ENCODE measurements at places on chromosomes 1 and 21.
A peak's percentile ranks its signal among the peaks of the same experiment; 100 is the strongest.

DNA sequence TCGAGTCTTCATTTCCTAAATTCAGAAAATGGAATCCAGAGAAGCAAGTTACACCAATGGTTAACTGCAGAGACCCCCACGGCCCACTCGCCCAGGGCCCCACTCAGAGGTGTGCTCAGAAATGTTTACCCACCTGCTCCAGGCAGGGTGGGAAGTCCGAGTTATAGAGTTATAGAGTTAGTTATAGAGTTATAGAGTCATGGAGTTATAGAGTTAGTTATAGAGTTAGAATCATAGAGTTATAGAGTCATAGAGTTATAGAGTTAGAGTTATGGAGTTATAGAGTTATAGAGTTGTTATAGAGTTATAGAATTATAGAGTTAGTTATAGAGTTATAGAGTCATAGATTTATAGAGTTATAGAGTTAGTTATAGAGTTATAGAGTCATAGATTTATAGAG is 31.7 kb downstream of the UBASH3A start:
- DNase-seq = no peak

DNA sequence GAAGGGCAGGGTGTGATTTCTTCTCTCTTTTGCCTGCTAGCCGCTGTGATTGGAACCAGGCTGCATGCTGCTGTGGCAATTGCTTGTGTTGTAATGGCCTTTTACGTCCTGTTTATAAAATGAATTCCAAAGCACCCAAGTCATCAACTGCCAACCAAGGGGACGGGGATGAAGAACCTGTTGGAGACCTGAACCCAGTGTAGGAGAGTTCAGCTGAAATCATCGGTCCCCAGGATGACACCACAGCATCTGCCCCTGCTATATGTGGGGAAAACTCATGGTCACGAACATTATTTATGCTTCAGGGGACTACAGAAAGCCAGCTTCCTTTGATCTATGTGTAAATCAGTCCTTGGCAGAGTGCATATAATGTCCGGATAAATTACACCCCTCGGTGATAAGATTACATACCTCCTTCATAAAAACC is 3.8 kb downstream of the TMEM167B start:
- DNase-seq = peak; percentile 35

DNA sequence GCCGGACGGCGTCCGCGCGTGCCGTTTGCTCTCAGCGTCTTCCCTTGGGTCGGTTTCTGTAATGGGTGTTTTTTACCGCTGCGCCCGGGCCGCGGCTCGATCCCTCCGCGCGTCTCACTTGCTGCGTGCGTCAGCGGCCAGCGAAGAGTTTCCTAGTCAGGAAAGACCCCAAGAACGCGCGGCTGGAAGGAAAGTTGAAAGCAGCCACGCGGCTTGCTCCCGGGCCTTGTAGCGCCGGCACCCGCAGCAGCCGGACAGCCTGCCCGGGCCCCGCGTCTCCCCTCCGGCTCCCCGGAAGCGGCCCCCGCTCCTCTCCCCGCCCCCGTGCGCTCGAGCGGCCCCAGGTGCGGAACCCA is 159.8 kb downstream of the RUNX1 start:
- peak; percentile 74 for DNase-seq

GRCh38 chr21:37430184-37430821 is 63.7 kb downstream of the DYRK1A start:
- no peak for DNase-seq

GRCh38 chr1:205214756-205215155 is 3.3 kb upstream of the DSTYK start:
- no peak for DNase-seq

DNA sequence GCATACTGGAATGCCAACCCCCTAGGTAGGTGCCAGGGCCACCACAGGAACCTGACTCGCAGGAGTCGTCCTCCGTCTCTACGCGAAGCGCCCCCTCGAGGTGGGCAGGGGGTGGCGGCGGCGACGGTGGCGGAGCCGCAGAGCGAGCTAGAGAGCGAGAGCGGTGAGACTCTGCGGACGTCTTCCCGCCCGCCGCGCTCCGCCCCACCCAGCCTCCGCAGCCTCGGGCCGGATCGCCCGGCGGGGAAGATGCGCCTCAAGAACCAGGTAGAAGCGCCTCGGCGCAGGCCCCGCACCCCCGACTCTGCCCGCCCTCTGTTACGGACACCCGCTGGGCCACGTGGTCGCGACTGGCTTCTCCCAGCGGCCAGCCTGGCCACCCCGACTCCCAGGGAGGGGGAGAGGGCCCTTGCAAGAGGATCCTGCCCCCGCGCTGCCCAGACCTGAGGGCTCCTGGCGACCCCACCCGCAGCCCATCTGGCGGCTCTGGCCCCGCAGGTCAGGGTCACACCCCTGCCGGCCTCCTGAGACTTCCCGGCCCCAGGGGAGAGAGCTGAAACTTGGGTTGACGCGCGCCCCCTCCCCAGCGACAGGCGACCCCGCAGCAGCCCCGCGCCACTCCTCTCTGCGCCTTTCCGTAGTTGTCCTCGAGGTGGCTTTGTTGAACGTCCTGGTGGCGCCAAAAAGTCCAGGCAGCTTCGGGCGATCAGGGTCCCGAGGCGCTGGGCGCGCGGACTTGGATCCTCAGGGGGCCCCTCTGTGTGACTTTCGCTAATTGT is 24.4 kb upstream of the AGBL4 start:
- DNase-seq = no peak

GRCh38 chr21:31008355-31008754 is 29.9 kb downstream of the KRTAP19-8 start:
- no peak for DNase-seq

- DNase-seq = no peak
Measured at GRCh38 chr1:1911350-1912041, 3.6 kb upstream of the CALML6 start.

DNA sequence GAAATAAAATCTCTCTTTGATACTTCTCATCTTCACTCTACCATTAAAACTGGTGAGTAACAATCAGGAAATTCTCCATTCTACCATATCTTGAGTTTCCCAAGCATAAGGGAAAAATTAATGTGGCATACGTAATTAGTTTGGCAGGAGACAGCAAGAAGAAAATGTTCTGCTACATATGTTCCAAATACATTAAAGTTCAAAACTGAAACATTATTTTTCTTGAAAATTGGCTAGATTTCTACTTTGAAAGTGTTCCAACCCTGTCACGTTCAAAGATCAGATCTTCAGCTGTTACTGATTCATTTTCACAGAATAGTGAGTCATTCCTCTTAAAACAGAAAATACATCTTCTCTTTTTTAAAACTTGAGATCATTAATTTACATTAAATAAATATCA is 48.5 kb downstream of the PIGK start:
- DNase-seq = peak; percentile 95

- peak; percentile 23 for DNase-seq
Measured at GRCh38 chr1:19222979-19223824, 13.1 kb upstream of the UBR4 start.

- DNase-seq = peak; percentile 24
Measured at GRCh38 chr1:185850366-185850765, 116.2 kb downstream of the HMCN1 start.

DNA sequence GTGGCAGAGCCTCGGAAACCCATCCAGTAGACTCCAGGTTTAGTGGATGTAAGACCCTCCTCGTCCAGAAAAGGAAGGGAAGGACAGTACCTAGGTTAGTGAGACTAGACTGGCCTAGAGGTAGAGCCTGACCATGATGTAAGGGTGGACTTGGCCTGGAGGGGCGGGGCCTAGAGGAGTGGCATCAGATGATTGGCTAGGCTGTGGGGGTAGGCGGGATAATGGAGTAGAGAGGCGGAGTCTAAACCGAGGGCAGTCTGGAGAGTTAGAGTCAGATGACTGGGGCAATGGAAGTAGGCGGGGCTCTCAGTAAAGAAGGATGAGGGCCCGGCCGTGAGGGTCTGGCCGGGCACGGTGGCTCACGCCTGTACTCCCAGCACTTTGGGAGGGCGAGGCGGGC is 70.1 kb downstream of the EPHB2 start:
- DNase-seq = peak; percentile 35

- DNase-seq = no peak
Measured at GRCh38 chr21:40569357-40569756, 277.6 kb downstream of the DSCAM start.

GRCh38 chr1:50422675-50422945 is 633 bp downstream of the DMRTA2 start:
- no peak for DNase-seq

GRCh38 chr1:203985044-203985443 is 87.9 kb upstream of the SOX13 start:
- DNase-seq = no peak

DNA sequence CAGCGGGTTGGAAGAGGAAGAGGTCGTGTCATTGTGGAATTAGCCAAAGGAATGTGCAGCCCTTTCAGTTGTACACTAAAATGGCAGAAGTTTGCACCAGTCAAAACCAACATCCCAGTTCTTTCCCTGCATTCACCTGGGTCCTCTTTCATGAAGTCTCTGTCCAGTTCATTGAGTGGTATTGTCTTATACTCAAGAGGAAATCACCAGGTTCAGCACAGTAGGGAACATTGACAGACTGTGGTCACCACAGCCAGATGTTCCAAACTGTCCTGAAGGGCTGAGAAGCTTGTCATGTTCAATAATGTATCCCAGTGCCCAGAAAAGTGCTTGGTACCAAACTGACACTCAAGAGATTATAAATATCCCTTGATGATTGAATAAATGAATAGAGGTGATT is 131.6 kb downstream of the GLUL start:
- no peak for DNase-seq

DNA sequence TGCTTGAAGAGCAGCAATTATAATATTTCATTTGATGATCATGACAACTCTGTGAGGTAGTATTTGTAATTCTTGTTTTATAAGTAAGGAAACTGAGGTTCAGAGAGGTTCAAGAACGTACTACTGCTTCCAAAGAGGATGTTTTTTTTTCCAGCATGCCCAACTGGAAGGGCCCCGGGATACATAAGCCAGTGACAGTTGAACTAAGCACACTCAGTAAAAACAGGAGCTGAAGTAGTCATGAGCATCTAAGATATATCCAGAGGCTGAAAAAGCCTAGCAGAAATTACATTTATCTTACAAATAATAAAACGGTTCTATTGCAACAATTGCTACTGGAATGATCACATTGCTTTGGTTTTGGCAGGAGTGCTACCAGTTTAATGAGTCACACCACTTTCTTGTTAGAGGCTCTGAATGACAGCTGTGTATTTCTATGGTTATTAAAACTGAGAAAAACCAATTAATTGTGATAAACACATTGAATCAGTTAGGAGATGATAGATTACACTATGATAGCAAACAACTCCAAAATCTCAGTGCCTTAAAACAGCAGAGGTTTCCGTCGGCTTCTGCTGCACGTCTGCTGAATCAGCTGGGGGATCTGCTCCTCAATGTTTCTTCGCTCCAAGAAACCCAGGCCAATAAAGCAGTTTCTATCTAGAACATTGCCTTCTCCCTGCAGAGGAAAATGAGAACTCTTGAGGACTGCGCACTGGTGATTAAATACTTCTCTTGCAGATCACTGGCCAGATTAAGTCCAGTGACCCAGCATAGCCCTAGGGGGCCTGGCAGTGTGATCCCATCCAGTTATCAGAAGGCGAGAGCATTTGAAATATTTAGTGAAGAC is 522.7 kb downstream of the PLPP3 start:
- peak; percentile 82 for DNase-seq

GRCh38 chr1:177872308-177872900 is 97.5 kb downstream of the SEC16B start:
- no peak for DNase-seq

DNA sequence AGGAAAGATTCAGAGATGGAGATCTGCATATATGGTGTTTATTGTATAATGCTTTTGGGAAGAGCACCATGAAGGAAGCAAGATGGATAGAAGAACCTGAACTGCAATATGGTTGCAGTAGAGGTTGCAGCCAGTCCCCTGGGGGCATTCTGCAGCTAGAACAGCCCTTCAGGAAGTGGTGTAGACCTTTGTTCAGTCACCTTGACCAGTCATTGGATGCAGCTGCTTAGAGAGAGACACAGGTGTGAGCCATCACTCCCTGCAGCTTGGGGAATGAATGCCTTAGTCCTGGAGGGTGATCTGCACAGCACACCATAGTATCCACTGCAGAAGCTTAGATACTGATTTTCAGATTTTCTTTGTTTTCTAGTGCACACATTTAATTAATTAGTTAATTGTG is 42.3 kb downstream of the NEK7 start:
- no peak for DNase-seq

DNA sequence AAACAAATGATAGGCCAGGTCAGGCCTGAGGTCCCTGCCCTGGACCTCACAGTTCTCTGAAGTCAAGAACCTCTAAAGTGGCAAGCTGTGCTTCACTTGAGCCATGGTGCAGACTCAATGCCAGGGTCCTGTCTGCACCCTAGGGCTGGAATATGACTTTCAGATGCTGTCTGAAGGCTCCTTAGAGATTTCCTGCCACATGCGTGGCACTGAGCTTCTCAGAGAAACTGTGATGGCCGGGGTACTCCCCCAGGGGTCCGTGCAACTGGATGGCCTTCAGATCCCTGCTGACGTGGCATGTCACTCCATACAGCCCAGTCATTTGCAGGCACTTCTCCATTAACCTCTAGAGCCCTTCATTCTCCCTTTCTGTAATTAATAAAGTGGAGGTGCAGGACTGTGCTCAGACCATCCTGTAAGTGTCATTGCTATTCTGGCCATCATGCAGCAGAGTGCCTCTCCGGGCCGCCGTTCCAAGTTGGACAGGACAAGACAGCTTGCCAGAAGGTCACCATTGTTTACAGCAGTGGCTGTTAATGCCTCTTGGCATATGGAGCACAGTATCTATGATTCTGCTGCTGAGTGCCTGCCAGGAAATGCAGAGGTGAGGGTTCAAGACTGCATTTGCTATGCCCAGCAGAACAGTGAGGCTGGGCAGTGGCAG is 205.1 kb upstream of the COA6 start:
- no peak for DNase-seq

GRCh38 chr1:245166471-245166885 is 11.7 kb downstream of the KIF26B start:
- DNase-seq = no peak

DNA sequence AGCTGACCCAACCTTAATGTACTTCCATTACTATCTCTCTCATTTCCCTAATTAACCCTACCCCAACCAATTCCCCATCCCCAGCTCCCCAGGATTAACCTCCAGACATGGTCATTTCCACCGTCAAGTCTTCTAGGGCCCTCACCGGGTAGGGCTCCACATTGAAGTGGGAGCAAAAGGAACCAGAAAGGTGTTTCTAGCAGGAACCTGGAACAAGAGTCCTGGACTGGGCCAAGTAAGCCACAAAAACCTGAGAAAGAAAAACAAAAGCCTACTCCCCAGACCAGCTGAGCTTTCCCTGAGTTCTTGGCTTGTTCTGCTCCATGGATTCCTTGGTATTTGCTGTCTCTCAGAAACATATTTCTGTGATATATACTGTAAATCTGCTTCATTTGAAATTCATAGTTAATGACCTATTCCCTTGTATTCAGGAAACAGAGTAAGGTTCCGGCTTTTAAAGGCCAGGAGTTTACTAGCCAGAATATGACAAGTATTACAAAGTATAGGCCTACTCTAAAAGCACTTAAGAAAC is 58.4 kb downstream of the SYF2 start:
- DNase-seq = no peak

DNA sequence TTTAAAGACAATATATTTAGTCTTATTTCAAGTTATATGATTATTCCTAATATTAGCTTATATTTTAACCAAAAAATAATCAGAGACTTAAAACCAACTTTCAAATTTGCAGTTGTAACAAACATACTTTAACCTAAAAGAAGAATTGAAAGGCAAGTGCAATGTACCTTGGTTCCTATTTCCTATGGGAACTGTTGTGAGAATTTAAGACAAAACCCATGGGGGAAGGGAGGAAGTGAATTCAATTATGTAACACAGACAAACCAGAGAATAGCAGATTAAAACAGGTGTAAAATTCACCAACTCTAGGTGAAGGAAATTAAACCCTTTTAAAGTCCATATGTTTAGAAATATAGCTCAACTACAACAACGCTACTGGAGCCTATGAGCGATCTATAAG is 22.6 kb upstream of the CR2 start:
- DNase-seq = no peak
